Tibial nerve (tissue), 4 donors: ENCODE measurements at places on chromosomes 16 and 17. TPM values are rescaled to one million over a fixed set of nuclear protein-coding genes. Genes with fewer than 3 reads are reported as not detected.

GRCh38 chr17:41263212-41263611, 2.0 kb upstream of the KRTAP9-6 start:
- no peak for DNase-seq

- DNase-seq = no peak
Observed at GRCh38 chr17:1643999-1644492, 1.5 kb downstream of the SCARF1 start.

GRCh38 chr17:33046361-33047255, 55.0 kb downstream of the SPACA3 start:
- DNase-seq = no peak

DNA sequence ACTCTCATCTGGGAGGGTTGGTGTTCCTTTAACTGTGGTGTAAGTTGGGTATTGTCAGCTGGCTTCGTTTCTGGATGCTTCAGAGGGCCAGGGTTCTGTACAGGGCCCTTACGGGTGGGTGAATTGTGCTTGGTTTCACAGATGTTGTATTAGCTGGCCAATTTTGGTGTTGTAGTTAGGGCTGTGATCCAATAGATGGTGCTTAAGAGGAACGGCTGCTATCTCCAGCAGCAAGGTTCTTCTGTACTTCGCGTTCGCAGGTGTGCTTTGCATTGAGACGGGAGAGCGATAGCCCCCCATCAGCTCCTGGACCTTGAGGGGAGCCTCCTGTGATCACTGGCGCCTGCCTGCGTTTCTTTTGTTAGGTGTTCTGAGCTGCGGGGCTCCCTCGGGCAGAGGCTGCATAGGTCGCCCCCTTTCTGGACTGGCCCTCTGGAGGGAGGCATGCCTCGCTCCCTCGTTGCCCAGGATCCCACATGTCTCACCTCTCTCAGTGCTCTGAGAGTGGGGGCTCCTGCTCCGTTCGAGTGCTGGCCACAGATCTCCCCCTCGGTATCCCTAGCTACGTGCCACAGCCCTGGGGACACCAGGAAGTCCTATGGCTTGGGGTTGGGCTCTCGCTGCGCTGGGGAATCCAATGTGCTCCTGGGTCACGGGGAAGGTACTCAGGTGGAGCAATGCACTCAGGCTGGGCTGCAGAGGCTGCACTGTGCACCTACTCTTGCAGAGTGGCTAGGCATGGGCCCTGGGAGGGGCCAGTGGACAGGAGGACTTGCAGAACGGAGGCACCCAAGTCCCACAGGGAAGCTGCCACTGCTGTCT, 837 bp upstream of the PRDM7 start:
- no peak for DNase-seq

GRCh38 chr17:72545766-72546165, 424.9 kb downstream of the SOX9 start:
- DNase-seq = no peak

DNA sequence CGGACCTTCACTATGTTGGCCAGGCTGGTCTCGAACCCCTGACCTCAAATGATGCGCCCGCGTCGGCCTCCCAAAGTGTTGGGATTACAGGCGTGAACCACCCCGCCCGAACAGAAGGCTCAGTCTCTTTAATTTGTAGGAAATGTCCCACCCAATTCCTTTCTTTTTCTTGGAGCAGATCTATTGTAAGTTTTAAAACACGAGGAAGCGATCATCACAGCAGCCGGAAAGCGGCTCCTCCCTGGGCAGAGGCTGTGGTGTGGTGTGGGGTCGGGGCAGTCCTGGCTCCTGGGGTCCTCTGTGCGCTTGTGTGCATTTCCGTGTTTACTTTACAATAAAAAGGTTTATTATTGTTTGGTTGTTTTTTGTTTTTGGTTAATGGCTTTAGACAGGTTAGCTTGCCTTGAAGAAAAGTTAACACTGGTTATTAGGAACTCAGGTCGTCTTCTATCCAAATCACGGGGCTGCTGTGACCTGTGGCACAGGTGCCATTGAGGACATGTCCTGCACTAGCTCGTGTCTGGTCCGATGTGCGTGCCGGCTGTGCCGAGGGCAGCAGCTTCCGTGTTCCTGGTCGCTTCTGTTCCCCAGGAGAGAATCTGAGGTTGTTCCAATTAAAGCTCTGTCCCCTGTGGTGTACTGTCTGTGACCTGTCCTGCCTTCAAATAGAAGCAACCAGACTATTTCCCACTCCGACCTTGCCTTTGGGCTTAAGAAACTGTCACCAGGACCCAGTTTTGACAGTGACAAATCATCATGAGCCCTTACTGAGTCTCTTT, 83.1 kb downstream of the SEC14L1 start:
- DNase-seq = no peak

DNA sequence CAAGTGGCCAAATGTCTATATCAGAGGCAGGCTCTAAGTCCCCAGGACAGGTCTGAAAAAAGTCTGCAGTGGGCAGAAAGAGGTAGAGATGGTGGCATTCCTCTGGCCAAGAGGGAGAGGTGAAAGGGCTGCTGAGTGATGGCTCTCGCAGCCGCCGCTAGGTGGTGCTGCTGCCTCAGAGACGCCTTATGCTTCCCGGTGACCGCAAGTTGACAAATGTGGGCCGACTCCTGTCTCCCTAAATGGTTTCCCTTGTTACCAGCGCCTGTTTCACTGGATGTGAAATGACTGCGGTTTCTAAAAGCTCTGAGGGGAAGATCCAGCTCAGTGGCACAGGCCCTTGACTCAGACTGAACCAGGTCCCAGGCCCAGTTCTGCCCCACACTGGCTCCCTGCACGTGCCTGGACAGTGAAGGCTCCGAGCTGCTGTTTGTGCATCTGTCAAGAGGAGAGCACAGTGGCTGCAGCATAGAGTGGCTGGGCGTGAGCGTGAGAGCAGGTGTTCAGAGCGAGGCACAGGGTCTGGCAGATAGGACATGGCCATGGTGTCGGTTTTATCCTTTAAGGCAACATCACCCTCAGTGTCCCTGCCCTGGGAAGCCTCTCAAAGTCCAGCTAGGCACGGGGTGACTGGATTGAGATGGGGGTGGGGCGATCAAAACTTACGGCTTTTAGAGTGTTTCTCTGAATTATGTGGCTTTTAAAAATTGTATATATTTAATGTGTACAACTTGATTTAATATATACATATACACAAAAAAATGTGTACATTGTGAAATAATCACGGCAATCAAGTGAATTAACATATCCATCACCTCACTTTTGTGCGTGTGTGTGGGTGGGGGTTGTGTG, 19.9 kb downstream of the CLEC16A start:
- peak; percentile 63 for DNase-seq

- DNase-seq = no peak
Observed at GRCh38 chr16:31243734-31244670, 15.8 kb upstream of the ITGAM start.

DNA sequence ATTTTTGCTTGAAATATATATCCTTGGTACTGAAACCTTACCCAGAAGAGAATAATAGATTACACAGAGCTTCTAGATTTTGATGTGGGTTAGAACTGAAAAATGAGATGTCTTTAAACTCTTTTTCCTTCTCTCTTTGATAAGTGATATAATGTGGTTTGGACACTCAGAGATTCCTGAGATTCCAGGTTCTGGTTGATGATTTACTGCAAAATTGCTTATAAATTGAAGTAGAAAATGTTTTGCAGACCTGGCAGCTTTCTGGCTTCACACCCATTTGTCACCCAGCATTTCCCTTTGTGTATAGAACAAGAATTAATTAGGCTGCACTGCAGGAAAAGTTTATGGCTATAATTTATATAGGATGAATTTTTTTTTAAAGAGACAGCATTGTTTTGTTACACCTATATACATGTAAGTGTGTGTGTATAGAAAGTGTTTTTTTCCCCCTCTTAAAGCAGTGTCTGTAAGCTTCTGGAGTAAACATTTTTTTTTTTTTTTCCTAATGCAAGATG, 23.5 kb downstream of the AATF start:
- no peak for DNase-seq

DNA sequence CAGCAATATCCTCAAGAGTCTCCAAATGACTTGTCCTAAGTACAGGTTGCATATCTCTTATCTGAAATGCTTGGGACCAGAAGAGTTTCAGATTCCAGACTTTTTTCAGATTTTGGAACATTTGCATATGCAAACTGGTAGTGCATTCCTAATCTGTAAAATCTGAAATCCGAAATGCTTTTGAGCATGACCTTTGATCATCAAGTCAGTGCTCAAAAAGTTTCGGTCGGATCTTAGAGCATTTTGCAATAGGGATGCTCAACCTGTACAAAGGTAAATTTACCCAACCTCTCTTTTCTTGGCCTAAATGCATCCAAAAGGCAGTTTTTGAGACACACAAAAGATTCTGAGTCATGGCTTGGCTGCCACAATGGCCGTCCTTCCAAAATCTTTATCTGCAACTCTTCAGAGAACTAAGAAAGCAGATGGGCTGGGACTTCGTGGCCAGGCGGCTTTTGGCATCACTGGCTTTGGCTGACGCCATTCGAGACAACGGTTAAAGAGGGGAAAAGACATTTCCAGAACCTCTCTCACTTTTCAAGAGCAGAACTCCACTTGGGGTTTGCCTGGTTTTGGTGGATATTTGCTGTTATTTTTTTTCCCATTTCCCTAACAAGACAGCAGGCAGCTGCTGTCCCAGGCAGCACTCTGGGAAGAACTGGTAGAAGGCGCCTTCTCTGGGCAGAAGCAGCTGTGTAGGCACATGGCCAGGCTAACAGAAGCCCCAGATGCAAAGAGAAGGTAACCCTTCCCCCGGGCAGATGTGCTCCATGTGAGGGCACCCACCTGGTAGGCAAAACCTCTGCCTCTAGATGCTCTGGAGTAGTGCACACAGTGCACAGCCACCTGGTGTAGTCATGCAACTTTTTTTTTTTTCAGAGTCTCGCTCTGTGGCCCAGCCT, 8.9 kb downstream of the CPPED1 start:
- no peak for DNase-seq

DNA sequence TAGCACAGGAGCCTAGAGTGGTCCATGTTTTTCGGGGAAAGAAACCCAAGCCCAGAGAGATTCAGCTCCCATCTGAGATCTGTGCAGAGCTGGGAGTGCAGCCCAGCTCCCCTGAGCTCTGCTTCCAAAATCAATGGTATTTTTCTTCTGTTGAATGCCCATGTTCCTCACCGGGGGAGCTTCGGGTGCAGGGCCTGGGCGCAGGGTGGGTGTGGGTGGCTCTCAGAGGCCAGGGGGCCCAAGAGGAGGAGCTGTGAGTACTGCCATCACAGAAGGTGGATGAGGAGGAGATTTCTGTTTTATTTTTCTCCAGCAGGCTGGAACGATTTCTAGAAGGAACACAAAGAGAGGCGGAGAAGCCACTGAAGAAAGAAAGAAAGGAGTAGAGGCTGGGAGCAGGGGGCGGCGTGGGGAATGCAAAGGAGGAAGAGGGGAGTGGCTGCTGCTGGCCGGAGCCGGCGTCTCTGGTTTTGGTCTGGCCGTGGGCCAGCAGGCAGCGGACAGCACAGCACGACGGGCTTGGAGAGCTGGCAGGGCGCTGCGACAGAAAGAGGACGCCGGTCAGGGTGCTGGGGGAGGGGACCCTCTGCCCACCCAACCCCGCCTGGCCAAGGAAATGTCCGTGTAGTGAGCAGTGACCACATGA, 76.2 kb upstream of the KSR1 start:
- DNase-seq = peak; percentile 29

Gene TLCD2
- 11.1 TPM for total RNA-seq

Gene CSF3
- total RNA-seq = not detected

Gene CA7
- total RNA-seq = not detected
